ENCODE measurements at places on chromosomes 7 and 10. TPM values are rescaled to one million over a fixed set of nuclear protein-coding genes. Genes with fewer than 3 reads are reported as not detected.

Gene ERLIN1
- polyA plus RNA-seq: 18.7 TPM

Gene NUDT13
- polyA plus RNA-seq: 1.3 TPM

Gene HOXA1
- polyA plus RNA-seq: 2.1 TPM

Gene ADRB1
- polyA plus RNA-seq: 0.22 TPM

Gene CTAGE15
- 0.05 TPM for polyA plus RNA-seq

Gene MYH16
- polyA plus RNA-seq: 0.04 TPM

Gene CACNB2
- polyA plus RNA-seq: 3.8 TPM

Gene HOXA4
- 7.6 TPM for polyA plus RNA-seq

Gene PHF14
- 10.2 TPM for polyA plus RNA-seq

Gene PLXDC2
- polyA plus RNA-seq: 11.9 TPM

Gene RINT1
- polyA plus RNA-seq: 12.1 TPM

Gene ZNF853
- 0.35 TPM for polyA plus RNA-seq

Gene ABCB1
- polyA plus RNA-seq: 1.6 TPM

Gene TDRD1
- polyA plus RNA-seq: 0.04 TPM

Gene TRIM73
- polyA plus RNA-seq: 2.9 TPM

Gene NYAP1
- 1.3 TPM for polyA plus RNA-seq

Gene GBX1
- not detected for polyA plus RNA-seq

Gene PDZD7
- 0.11 TPM for polyA plus RNA-seq

Gene SLC16A9
- polyA plus RNA-seq: 4.9 TPM

Gene UPK3BL2
- polyA plus RNA-seq: 13.1 TPM

Gene TAS2R5
- polyA plus RNA-seq: 0.28 TPM

Gene LRRTM3
- not detected for polyA plus RNA-seq

Gene PNLIPRP3
- polyA plus RNA-seq: 7.9 TPM

Gene KIAA1549
- polyA plus RNA-seq: 0.20 TPM

Gene ARHGAP22
- polyA plus RNA-seq: 1.2 TPM

Gene BICC1
- 0.45 TPM for polyA plus RNA-seq

Gene ECHDC3
- polyA plus RNA-seq: 23.7 TPM

Gene MSMB
- 0.26 TPM for polyA plus RNA-seq

Gene NOS3
- 4.9 TPM for polyA plus RNA-seq

Gene TNKS2
- polyA plus RNA-seq: 10.9 TPM

Gene SLC13A1
- polyA plus RNA-seq: not detected

Gene HOXA7
- 1.5 TPM for polyA plus RNA-seq

Gene FAM221A
- 6.2 TPM for polyA plus RNA-seq

Gene ACBD7
- polyA plus RNA-seq: 0.09 TPM

Gene KEL
- 1.7 TPM for polyA plus RNA-seq

Gene NXPH1
- not detected for polyA plus RNA-seq

Gene SAMD8
- polyA plus RNA-seq: 8.1 TPM

Gene ADRA2A
- polyA plus RNA-seq: 0.51 TPM

Gene PRKRIP1
- 21.1 TPM for polyA plus RNA-seq

Gene LRRD1
- not detected for polyA plus RNA-seq

All from esophagus (tissue), 2 donors.